RPMI8226 (cell line): ENCODE measurements at places on chromosomes 6 and 20.

GRCh38 chr6:135256866-135257265 is 75.8 kb downstream of the MYB start:
- DNase-seq: no peak

- DNase-seq: no peak
These were observed 515.1 kb upstream of the SOX4 start for GRCh38 chr6:21078497-21078896.

- DNase-seq: no peak
These were observed 114.8 kb upstream of the SNX9 start for GRCh38 chr6:157708239-157708638.

GRCh38 chr6:53792016-53792415 is 2.8 kb upstream of the LRRC1 start:
- no peak for DNase-seq

DNA sequence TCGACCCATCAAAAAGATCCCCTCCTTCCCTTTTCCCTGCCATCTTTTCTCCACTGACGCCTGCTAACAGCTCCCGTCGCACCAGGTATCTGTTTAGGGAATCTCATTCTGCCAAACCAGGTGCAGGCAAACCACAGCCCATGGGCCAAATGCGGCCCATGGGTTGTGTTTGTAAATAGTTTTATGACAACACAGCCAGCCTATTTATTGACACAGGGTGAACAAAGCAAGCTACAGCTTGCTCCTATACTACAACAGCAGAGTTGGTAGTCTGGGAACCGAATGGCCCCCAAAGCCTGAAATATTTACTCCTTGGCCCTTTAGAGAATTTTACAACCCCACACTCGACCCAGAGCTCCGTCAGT is 16.4 kb downstream of the NFATC2 start:
- DNase-seq: no peak

DNA sequence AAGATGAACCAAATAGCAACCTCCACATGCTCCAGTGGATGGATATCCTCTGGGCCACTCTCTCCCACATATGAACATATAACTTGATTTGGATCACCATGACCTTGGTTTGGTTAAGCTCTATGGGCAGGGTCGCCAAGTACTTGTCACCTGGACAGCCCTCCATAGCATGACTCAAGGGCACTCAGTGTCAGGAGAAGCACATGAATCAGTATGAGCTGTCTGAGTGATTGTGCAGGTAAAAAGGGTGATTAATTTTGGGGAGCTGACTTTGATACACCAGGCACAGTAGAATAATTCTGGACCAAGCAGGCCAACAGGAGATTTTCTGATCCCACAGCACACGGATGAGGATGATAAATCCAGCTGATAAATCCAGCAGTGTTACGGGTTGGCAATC is 74.4 kb downstream of the OPRM1 start:
- no peak for DNase-seq
